H4 (cell line): ENCODE measurements at places on chromosomes 2 and 18. TPM values are rescaled to one million over a fixed set of nuclear protein-coding genes. Genes with fewer than 3 reads are reported as not detected.

IL36A gene
- total RNA-seq: not detected in 2 replicates

MALL gene
- total RNA-seq: 0.10 TPM in 1 of 2 replicates, not detected in the other

SP9 gene
- 0.10 TPM in 2 replicates for total RNA-seq

- no peak for DNase-seq
These were observed 84.9 kb upstream of the TNP1 start for GRCh38 chr2:216944733-216945132.

COBLL1 gene
- 5.0 and 15.8 TPM in 2 replicates for total RNA-seq

DNA sequence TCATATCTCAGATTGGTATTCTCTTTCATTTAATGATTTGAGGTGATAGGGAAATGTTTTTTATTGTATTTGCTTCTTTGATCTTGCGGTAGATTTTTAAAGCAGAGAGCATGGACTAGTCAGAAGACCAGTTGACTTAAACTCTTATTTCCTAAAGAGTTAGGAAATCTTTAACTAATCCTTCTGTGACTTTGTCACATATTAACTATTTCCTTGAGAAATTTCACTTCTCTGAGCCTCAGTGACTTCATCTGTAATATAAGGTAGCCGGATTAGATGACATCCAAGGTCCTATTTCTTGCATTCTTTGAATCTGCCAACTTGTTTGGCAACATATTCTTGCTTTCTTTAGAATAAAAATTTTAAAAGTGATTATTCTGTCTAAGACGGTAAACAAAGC lies 55.6 kb downstream of the MTX2 start:
- DNase-seq: no peak

DES gene
- 0.68 and 1.2 TPM in 2 replicates for total RNA-seq

ITPRIPL1 gene
- not detected in 2 replicates for total RNA-seq

- no peak for DNase-seq
These were observed 96.1 kb downstream of the PPP1R1C start for GRCh38 chr2:182081602-182082260.

GRCh38 chr2:144825331-144826020 lies 305.6 kb upstream of the ZEB2 start:
- DNase-seq: no peak

DNA sequence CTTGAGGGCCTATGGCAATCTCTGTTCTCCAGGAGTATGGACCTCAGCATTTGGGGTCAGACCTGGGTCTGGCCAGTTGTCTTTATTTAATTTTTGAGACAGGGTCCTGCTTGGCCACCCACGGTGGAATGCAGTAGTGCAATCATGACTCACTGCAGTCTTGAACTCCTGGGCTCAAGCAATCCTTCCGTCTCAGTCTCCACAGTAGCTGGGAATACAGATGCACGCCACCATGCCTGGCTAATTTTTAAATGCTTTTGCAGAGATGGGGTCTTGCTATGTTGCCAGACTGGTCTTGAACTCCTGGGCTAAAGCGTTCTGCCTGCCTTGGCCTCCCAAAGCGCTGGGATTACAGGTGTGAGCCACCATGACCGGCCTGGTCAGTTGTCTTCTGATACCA lies 46.4 kb upstream of the INHBB start:
- DNase-seq: no peak

PLA2R1 gene
- total RNA-seq: 0.06 TPM in 1 of 2 replicates, not detected in the other
